ENCODE measurements at places on chromosomes 6 and 20.
A peak's percentile ranks its signal among the peaks of the same experiment; 100 is the strongest.

DNA sequence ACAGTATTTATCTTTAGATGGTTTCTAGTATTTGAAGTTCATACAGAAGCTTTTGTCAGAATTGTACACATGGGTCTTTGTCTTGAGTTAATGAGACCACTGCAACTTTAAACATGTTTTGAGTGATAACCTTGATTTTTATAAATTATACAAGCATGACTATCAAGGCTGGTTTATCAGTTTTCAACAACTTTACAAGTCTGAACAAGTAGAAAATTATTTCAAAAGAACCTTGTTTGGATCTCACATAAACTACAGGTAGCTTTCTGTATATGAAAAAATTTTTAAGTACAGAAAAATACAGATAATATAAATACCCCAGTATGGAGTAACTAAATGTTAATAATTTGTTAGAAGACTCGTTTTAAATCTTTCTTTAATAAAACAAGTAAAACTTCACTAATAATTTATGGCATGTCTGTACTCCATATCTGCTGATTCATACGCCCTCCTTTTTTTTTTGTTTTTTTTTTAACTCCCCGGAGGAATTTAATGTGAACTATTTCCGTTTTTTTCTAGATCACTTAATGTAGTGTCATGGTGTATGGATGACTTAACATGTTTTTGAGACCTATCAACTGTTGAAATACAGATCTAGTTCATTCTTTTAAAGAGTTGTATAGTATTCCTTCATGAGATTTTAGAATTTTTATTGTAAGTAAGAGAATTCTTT lies 18.3 kb downstream of the VAPB start:
- peaks cover 32% of the 10 kb centered on the region for H3K4me1 ChIP-seq
- H3K4me3 ChIP-seq = no peak overlapping the region
- no peaks in the 10 kb centered on the region for H3K27me3 ChIP-seq
- H3K36me3 ChIP-seq = no peaks in the 10 kb centered on the region
- H3K27ac ChIP-seq = peak overlapping the region; percentile 82

DNA sequence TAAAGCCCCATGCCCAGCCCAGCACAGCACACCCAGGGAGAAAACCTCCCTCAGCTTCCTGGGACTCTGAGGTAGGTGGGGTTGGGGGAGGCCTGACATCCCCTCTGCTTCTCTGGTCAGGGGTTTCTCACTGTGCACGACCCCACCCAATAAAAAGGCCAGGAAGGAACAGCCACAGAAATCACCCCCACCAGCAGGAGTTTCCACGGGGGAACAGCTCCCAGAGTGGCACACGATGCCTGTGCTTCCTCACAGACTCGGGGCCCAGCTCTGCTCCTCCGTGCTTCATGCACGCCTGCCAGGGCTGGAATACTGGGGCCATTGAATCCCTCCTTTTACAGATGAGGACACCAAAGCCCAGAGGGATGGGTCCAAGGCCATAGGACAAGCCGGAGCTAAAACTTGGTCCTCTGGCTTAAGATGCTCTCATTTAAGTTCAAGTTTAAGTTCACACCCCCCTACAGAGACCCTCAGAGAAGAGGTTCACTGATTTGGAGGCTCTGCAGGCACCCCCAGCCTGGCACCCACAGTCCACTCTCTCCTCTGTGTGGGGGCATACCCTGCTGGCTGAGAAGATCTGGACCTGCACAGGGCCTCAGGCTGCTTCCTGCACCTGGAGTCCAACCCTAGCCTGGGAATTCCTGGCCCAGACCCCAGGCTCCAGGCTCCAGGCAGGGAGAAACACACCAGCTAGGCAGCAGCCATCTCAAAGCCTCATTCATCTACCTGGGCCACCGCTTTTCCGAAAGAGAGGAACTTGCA lies 14.3 kb downstream of the ACSS1 start:
- peak; percentile 56 for DNase-seq
- H3K27me3 ChIP-seq = peaks cover 3% of the 10 kb centered on the region
- peaks cover 17% of the 10 kb centered on the region for H3K4me1 ChIP-seq
- peaks cover 1% of the 10 kb centered on the region for H3K36me3 ChIP-seq
- H3K27ac ChIP-seq = no peak overlapping the region

DNA sequence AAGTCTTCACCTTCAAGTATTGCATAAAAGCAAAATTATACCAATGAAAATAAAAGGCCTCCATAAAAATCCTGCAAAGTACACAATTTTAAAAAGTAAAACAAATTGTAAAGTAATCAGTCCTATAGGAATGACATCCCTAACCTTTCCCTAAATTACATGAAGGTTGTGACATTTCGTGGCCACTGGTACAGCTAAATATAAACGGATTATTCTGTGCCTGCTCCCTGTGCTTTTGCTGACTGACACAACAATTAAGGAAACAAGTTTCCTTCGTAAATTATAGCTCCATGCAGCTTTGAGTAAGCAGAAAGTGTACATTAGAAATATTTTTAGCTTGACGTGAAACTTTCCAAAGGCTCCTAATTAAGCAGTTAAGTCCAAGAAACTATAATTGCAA lies 222.8 kb downstream of the KCNQ5 start:
- peaks cover 14% of the 10 kb centered on the region for H3K4me1 ChIP-seq
- H3K36me3 ChIP-seq = no peaks in the 10 kb centered on the region
- H3K4me3 ChIP-seq = no peak overlapping the region
- no peak overlapping the region for H3K27ac ChIP-seq
- DNase-seq = no peak

GRCh38 chr20:38049800-38050199 lies 16.3 kb downstream of the RPRD1B start:
- peak overlapping the region; percentile 60 for H3K27ac ChIP-seq
- no peak overlapping the region for H3K4me3 ChIP-seq
- no peak for DNase-seq
- peaks cover 26% of the 10 kb centered on the region for H3K4me1 ChIP-seq
- peaks cover 3% of the 10 kb centered on the region for H3K36me3 ChIP-seq

GRCh38 chr6:123810214-123810613 lies 6.5 kb downstream of the NKAIN2 start:
- peaks cover 22% of the 10 kb centered on the region for H3K4me1 ChIP-seq
- peaks cover 4% of the 10 kb centered on the region for H3K27me3 ChIP-seq
- no peak overlapping the region for H3K4me3 ChIP-seq

DNA sequence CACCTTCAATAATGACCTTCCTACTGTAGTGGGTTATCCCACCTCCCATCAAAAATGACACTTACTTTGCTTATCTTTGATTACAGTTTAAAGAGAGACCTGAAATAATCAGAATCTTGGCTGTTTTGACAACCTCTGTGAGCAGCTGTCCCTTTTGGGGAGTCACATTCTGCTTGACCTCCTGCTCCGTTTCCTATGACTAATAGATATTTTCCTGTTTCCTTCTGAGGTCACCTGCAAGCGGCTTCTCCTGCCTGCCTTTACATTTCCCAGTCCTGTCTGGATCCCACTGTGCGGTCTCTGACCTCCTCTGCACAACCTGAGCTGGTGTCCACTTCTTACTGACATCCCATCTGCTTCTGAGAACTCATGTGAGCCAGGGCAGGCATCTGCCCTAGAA lies 54.2 kb downstream of the TRAM2 start:
- DNase-seq = no peak
- H3K4me1 ChIP-seq = peaks cover 85% of the 10 kb centered on the region
- peak overlapping the region; percentile 98 for H3K27ac ChIP-seq
- H3K4me3 ChIP-seq = no peak overlapping the region
- peaks cover 28% of the 10 kb centered on the region for H3K36me3 ChIP-seq

DNA sequence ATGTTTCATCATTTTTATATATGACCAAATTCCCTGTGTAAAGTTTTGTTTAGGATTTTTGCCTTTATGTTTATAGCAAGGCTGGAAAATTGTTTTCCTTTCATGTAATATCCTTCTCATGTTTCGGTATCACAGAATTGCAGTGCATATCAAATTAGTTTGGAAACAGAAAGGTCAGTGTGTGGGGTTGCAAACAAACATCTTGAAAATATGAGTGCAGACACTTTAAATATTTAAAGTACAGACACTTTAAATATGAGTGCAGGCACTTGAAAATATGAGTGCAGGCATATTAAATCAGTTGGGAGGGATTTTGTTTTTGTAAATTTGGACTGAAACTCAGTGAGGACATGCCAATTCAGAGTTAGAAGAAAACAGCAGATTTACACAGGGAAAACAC lies 6.5 kb downstream of the SLPI start:
- DNase-seq = no peak
- H3K27me3 ChIP-seq = peaks cover 78% of the 10 kb centered on the region
- no peaks in the 10 kb centered on the region for H3K36me3 ChIP-seq
- H3K27ac ChIP-seq = no peak overlapping the region
- no peak overlapping the region for H3K4me3 ChIP-seq

- no peak overlapping the region for H3K4me3 ChIP-seq
- no peak overlapping the region for H3K27ac ChIP-seq
- peaks cover 20% of the 10 kb centered on the region for H3K4me1 ChIP-seq
- no peak for DNase-seq
- H3K27me3 ChIP-seq = peaks cover 3% of the 10 kb centered on the region
Measured at GRCh38 chr6:36347621-36348020, 10.9 kb upstream of the BNIP5 start.

All from chondrocyte (in vitro differentiated cells).